H54 (cell line): ENCODE measurements at places on chromosomes 2 and 18.
A peak's percentile ranks its signal among the peaks of the same experiment; 100 is the strongest.

GRCh38 chr2:62045017-62045543, 139.6 kb downstream of the COMMD1 start:
- DNase-seq: no peak

DNA sequence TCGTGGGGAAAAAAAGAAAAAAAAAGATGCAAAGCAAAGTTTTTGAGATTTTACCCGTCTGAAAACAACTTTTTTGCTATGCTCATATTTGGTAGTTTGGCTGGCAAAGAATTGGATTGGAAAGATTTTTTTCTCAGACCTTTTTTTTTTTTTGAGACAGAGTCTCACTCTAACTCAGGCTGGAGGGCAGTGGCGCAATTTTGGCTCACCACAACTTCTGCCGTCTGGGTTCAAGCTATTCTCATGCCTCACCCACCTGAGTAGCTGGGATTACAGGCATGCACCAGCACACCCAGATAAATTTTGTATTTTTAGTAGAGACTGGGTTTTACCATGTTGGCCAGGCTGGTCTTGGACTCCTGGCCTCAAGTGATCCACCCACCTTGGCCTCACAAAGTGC, 56.3 kb upstream of the TANC1 start:
- DNase-seq: no peak

DNA sequence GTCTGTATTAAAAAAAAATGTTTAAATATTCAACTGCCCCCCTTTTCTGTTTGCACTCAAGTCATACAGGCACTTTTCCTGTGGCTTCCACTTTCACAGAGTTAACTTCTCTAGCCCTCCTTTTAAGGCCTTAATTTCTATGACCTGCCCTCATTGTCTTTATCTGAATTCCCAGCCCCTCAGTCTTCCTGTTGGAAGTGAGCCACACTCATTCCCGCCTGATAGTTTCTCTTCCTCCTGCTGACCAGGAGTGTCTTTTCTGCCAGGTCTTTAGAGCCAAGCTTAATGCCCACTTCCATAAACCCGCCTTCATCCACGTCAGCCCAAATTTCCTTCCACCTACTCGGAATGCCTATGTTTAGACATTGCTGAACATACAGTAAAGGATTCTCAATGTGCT, 10.5 kb downstream of the COPS8 start:
- DNase-seq: no peak

DNA sequence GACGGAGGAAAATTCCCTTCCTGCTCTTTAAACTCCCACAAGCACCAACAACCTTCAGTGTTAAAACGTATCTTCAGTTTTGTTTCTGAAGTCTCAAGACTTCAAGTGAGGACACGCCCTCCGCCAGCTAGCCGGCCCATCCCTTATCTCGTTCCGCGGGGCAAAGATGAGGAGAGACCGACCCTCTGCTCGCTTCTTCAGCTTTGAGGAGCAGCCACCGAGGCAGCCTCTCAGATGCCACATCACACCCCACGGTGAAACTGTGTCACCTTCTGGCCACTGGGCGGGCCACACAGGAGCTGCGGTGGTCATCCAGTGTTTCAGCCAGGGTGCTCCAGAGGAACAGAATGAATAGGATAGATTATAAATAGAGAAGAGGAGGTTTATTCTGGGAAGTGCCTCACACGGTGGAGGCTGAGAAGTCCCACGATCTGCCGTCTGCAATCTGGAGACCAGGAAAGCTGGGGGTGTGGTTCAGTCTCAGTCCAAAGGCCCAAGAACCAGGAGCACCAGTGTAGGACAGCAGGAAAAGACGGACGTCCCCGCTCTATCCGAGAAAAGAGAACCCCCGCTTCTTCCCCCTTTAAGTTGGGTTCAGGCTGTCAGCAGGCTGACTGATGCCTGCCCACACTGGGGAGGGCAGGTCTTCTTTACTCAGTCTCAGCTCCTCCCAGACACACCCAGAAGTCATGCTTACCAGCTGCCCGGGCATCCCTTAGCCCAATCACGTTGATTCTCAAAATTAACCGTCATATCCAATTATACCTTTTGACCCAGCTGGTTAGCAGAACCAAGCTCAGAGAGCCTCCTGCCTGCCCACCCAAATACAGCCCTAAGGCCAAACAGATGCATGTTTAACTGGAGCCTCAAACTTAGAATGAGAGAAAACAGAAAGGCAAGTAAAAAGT, 399.7 kb upstream of the ID2 start:
- DNase-seq: no peak

DNA sequence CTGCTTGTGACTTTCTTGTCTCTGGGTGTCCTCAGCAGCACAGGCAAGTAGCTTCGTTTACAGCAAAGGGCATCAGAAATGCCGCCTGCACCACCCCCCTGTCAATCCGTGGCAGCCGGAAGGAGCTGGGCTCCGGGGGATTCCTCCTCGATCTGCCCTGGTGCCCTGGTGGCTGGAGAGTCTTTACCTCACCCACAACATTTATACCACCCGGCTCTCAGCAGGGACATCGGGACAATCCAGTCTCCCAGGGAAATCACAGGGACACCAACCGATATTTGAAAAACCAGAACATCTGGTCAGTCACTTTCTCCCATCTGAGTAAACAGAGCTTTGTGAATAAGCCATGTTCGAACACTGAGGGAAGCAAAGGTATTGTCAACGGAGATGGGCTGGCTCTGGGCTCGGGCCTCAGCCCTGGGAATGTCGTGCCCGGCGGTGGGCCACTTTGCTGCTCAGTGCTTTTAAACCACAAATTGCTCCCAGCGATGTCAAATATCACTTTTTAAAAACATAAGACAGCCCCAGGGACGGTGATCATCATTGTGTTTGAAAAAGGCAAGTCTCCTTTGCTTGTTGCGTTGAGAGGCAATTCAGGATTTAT, 210.0 kb upstream of the SALL3 start:
- no peak for DNase-seq

DNA sequence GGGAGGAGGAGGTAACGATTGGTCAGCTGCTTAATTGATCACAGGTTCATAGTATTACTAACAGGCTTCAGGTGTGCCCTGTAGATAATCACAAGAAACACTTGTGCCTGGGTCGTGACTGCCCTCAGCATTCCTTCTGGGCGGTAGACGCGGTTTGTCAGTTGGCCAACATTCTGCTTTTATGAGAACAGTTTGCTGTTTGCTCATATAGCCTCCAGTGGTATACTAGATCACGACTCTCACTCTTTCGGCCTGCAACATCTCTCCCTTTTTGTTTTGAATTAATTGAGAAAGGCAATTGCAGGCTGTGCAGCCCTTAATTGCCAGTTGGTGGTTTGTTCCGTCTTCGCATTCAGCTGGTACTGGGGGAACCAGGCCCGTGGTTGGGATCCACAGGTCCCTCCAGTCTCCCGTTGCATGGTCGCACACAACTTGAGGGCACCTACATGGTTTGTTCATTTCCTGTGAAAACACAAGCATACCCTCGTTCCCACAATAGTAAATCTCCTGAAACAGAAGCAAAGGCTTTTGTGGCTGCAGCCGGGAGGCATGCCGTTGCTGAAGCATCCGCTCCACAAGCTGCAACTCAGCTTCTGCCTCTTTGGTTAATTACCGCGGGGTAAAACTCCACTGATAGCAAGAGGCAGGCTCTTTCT, 30.3 kb upstream of the GPR17 start:
- DNase-seq: no peak

GRCh38 chr2:189213250-189213649, 33.7 kb upstream of the COL5A2 start:
- DNase-seq: no peak

DNA sequence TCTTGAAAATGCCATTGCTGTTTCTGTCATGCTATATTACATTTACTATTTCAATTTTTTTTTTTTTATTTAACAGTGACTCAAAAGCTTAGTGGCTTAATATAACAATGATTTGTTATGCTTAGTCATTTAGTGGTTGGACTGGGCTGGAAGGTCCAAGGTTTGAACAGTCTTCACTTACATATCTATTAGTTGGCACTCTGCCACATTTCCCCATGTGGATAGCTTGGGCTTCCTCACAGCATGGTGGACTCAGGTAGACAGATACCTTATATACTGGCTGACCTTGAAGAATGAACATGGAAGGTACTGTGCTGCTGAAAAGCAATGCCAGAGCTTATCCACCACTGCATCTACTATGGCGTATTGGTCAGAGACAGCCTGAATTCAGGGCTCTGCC, 909.5 kb upstream of the SOX11 start:
- no peak for DNase-seq

DNA sequence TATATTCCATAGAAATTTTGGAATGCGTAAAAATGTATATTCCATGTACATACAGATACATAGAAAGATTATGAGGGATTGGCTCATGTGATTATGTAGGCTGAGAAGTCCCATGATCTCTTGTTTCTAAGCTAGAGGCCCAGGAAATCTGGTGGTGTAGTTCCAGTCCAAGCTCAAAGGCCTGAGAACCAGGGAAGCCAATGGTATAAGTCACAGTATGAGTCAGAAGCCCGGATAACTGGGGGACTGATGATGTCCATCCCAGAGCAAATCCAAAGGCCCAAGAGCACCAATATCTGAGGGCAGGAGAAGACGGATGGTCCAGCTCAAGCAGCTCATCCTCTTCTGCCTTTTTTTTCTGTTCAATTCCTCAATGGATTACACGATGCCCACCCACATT, 385.0 kb upstream of the KLHL29 start:
- peak; percentile 11 for DNase-seq

- peak; percentile 50 for DNase-seq
These were observed 1377.9 kb downstream of the RPIA start for GRCh38 chr2:90069290-90069894.

GRCh38 chr18:63146828-63147409, 172.7 kb downstream of the BCL2 start:
- no peak for DNase-seq

DNA sequence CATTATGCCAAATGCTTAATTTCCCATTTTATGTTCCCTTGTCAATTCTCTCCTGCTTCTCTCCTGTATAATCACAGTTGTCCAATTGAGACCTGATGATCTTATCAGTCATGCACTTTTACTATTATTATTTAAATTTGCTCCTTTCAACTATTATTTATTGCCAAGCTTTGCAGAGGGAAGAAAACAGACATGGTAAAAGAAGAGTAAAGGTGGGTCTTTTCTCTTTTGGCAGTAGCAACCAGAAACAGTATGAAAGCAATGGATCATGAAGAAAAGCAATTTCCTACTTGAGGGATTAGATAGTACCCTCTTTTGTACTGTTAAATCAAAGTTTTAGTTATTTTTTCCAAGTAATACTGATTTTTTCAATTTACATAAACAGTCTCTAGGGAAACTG, 667.4 kb downstream of the NRXN1 start:
- no peak for DNase-seq

DNA sequence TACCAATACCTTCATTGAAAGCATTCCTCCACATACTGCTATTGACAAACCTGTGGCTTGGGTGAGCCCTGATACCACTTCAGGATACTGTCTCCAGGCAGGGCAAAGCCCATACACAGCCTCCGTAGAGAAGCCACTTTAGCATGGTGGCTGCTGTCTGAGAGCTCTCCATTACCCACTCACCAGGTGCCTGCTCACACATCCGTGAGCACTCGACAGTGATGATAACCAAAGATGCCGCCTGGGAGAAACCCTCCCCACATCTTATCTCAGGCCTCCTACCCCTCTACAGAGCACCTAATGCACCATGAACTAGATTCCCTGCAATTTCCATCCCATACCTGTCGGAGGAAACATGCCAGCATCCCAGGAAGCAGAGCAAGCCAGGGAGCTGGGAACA, 57.6 kb upstream of the KLHL29 start:
- DNase-seq: no peak

DNA sequence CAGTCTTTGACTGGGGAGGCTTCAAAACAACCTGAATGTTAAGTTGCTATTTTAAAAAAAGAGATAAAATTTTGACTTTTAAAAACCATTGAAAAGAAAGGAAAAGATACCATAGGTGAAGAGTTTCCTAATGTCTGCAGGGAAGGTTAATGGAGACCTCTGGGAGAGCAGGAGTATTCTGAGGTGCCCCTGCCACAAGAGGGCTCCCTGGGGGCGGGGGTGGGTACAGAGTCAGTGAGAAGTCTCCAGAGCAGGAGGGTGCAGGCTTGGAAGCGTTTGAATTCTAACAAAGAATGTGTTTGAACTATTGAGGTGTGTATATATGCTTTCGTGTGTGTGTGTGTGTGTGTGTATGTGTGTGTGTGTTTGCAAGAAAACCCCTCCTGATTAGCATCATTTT, 46.7 kb upstream of the ST6GAL2 start:
- no peak for DNase-seq

- DNase-seq: no peak
These were observed 27.4 kb upstream of the SP140L start for GRCh38 chr2:230299618-230300017.

DNA sequence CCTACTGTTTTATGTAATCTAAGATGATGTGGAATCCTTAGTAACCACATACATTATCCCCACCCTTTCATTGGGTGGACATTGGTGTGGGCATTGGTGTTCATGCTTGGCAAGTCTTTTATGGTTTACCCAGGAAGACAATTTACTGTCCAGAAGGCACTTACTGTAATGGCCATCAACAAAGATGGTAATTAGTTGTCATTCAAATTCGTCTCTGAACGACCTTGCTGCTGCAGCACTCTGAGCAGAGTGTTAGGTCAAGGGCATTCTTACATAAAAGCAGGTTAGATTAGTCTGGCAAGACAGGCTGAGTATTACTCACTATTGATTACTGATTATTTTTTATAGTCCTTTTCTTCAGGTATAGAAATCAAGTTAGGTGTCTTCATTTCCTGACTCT, 447.9 kb downstream of the XIRP2 start:
- DNase-seq: no peak

DNA sequence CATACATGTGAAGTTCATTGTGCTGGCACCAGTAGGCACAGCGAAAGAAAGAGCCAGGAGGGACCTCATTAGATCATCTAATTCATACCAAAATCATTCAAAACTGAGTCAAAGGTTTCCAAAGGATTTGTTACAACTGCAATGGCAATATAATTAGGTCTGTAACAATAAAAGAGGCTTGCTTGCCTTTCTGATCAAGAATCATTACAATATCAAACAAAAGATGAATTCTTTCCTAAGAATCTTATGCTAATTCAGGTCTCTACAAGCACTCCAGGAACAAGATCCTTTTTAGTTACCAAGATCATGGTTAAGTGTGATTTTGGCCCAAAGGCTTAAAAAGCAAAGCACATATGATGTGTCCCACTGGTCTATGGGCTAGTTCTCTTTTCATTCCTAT, 41.9 kb upstream of the ITPRID2 start:
- DNase-seq: no peak

- DNase-seq: no peak
These were observed 12.4 kb downstream of the EHD3 start for GRCh38 chr2:31246184-31246852.

- DNase-seq: no peak
These were observed 4.4 kb upstream of the GPR35 start for GRCh38 chr2:240620859-240621258.

- no peak for DNase-seq
These were observed 575.6 kb downstream of the ADCYAP1 start for GRCh38 chr18:1480309-1480708.

- no peak for DNase-seq
These were observed 115.8 kb upstream of the CWC22 start for GRCh38 chr2:180122874-180123273.

DNA sequence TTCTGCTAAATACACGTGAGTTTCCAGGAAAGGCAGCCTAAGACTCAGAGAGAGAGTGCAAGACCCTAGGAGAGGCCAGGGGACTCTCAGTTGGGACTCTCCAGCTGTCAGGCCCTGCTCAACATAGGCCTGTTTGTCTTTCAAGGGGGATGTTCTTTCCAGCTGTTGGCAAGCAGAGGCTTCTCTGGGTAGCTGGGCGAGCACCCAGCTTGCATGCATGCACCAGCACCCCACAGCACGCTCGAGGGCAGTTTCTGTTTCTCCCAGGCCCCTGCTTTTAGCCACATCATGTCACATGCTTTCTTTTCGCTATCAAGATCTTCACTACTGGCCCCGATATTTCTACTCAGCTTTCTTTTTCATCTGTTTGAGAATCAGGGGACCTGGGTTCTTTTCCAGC, 479.3 kb upstream of the HS6ST1 start:
- DNase-seq: no peak
